ENCODE measurements at places on chromosomes 5 and 9.

- no peak for DNase-seq
Observed at GRCh38 chr9:91884696-91885687, 65.0 kb downstream of the ROR2 start.

- DNase-seq, result no peak
Observed at GRCh38 chr9:136759436-136760325, 1.6 kb upstream of the LCN8 start.

- no peak for DNase-seq
Observed at GRCh38 chr5:122014236-122014935, 52.6 kb downstream of the SRFBP1 start.

DNA sequence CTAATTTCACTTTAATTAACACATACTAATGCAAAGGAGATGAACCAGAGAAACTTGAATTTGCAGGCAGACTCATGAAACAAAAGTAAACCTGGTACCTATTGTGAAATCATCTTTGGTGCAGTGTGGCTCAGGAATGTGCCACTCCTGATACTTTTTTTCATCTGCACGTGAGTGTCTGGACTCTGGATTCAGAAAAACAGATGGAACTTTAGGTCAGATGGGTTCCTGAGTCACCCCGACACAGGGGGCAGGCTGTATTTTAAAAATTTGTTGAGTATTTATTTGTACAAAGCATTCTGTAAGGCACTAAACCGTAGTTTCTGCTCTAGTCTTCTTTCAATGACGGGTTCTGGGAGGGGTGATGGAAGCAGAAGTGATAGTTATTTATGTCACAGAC is 52.2 kb upstream of the TUT7 start:
- DNase-seq, result no peak

- no peak for DNase-seq
Observed at GRCh38 chr5:150036513-150036912, 36.0 kb downstream of the HMGXB3 start.

- no peak for DNase-seq
Observed at GRCh38 chr5:103458497-103459040, 104.0 kb downstream of the NUDT12 start.

DNA sequence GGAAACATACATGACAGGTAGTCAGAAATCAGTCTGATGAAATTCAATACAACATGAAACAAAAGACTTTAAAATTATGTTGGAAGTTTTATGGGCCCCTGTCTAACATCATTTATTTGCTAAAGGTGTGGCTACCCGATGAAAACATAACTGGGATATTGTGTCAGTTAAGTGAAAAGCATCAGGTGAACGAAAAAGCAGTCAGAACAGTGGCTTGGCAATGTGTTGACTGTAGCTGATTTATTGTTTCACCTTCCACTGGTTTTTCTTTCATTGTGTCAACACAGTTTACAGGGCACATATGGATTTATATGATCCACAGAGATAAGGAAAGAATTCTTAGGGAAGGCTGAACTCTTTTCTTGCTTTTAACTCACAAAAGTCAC is 429.6 kb upstream of the ZNF608 start:
- DNase-seq, result no peak

- DNase-seq, result no peak
Observed at GRCh38 chr5:92460505-92460904, 1077.4 kb upstream of the ARRDC3 start.

DNA sequence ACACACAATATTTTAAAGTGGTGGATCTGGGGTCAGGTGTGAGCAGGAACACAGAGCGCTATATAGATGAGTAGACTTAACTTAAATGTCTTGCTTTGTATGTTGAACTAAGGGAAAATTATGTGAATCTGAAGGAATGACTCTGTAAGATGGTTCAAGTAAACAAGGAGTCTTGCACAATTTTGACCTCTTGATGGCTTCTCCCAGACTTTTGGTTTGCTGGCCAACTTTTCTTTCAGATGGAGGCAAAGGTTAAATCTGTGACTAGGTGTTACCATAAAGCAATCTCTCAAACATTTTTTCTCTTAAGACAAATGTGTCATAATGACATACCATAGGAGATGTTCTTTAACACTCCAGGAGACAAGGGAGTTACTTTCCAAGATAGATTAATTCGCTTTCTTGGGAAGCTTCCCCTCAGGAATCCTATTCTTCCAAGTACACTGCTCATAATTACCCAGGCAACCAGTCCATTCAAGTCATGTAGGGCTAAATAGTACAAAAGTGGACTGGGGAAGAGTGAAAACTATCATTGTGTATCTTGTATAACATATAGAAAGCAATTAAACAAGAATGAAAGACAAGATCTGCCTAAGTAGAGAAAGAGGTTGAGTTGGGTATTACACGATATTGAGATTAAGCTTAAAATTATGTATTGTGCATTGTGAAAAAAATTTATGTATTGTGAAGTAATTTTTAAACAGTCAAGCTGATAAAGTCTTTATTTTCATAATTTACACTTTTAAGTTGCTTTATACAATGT is 60.3 kb upstream of the SLC27A6 start:
- DNase-seq, result no peak

GRCh38 chr5:150412319-150413175 is at the start of gene CD74:
TSS of gene CD74 (minus strand) at chr5:150412910. CDS start at chr5:150412749, 161 bp downstream.
- peak; percentile 82 for DNase-seq

DNA sequence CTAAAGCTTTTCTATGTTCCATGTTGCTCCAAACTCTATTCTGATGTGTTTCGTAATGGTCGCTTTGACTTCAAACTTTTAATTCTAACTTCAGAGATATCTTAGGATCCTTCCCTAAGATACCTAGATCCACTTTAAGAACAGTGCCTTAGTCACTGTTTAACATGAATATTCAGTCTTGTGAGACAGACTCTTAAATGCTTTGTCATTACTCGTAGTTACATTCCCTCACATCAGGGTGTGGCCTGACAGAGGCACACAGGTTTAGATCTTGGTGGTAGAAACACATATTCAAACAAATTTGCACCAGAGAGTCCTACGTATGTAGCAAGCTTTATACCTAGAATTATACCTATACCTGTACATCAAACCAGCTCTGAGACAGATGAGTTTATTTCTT is 687.0 kb upstream of the C9orf72 start:
- no peak for DNase-seq

GRCh38 chr5:133877351-133878235 is 90.8 kb downstream of the C5orf15 start:
- no peak for DNase-seq

GRCh38 chr5:68229416-68229815 is 13.9 kb downstream of the PIK3R1 start:
- no peak for DNase-seq

- no peak for DNase-seq
Observed at GRCh38 chr9:132443951-132444607, 34.1 kb downstream of the CFAP77 start.

Data from stimulated activated CD8-positive, alpha-beta memory T cell treated with anti-CD3 and anti-CD28 coated beads, Interleukin-2, amount 100 ng/mL, for 1 hour (primary cell).